ENCODE measurements at places on chromosomes 5 and 9.

DNA sequence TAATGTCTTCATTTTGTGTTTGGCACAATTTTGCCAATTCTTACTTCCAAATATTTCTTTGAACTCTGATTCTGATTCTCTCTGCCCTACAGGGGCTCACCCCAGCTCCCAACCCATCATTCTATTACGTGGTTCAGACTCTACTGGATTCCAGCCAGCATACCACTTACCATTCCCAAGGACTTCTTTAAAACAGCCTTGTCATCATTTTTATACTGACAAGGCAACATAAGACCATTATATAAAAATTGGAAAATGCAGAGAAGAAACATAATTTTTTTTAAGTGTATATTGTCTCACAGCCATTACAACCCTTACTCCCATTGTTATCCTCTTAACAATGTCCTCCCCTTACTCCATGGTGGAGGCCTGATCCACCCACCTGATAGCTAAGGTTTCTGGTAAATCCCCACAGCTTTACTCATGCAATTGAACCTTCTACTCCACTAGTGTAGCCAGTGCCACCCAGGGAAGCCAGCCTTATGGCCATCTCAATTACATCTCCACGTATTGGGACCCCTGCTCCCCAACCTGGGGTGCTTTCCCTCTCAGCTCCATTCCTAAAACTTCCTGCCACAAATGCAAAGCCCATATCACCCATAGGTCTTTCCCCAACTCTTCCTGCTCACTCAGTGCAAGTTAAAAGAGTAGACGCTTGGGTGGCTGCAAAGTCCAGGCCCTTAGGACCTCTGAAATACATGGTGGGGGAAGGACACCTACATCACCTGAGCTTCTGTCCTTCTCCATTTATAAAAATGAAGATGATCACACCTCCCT, 19.1 kb downstream of the UGT3A2 start:
- DNase-seq: no peak

DNA sequence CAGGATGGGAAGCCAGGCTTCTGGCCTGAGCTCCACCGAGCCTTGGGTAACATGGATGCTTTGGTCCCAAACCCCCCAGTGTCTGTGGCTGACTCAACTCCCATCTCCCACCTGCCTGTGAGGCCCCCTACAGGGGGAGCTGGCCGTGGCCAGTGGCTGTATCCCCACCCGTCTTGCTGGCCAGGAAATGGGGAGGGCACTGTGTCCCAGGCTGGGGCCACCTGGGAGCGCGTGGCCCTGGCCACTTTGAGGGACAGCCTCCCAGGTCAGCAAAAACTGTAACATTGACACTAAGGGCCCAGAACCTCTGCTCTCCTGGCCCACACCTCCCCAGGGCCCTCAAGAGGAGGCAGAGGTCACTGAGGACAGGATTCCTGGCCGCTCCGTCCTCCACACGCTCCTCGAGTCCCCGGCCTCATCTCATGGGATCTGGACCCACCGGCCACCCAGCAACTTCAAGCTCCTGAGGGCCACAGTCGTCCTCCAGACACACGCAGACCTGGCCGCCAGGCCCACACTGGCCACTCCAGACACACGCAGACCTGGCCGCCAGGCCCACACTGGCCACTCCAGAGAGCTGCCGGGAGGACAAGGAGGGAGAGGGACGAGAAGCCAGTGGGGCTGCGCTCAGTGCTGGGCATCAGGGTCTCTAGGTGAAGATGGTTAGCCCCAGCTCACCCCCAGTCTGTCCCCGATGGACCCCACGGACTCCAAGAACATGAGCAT, 44.2 kb downstream of the DBH start:
- no peak for DNase-seq

DNA sequence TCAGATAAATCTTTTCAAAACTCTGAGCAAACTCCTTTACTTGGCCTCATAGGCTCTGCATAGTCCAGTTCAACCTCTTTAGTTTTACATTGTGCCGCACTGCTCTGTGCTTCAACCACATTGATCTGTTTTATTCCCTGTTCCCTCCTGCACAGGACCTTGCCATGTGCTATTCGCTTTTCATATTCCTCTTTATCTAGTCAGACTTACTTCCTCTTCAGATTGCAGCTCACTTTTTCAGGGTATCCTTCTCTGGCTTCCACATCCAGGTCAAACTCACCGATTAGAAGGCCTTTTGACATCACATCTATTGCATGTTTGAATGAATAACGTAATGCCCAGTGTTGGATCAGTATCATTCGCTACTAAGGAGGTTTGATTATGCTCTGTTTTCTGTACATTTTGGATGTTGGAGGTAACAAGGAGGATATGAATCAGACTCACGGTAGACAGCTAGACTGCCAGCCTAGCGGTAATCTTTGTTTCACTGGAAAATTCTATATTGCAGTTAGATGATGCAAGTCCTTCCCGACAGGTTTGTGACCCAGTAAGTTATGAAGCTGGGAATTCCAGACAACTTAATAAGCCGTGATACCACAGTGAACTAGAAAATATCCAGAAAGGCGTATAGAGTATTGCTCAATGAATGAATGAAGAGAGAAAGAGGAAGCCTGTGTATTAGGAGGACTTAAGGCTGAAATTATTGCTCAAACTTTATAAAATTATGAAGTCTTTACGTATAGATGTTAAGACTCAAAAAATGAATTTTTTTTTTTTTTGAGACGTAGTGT, 65.7 kb downstream of the IQGAP2 start:
- DNase-seq: no peak

GRCh38 chr5:158751961-158752655, 347.6 kb downstream of the EBF1 start:
- no peak for DNase-seq

GRCh38 chr5:73615085-73615484, 10.9 kb upstream of the ARHGEF28 start:
- no peak for DNase-seq

DNA sequence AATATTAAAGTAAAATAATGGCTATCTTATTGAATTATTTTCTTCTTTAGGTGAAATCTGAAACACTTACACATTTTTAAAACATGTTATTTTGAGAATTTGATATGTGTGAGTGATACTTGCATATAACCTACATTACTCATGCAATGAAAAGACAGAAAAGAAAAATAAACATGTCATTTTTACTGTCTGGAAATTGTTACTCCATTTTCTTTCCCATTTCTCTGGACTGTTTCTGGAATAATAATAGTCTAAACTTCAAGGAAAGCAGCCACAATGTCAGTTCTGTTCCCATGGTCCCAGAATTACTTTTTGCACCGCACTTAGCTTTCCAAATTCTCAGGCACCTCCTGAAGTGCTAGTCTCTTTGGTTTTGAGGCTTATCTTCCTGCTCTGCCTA, 145.5 kb downstream of the PRR16 start:
- DNase-seq: no peak

GRCh38 chr5:93578813-93579691, 2.0 kb downstream of the NR2F1-AS1 start:
- DNase-seq: no peak
